Suppressor macrophage treated with lipopolysaccharide for 4 hours (primary cell): ENCODE measurements at places on chromosomes 16 and 17.

- DNase-seq, result no peak
Observed at GRCh38 chr16:88368994-88369393, 13.8 kb upstream of the ZNF469 start.

- no peak for DNase-seq
Observed at GRCh38 chr17:35041390-35041789, 22.1 kb downstream of the RFFL start.

- DNase-seq, result no peak
Observed at GRCh38 chr17:11240841-11241610, at the start of gene SHISA6. TSS of gene SHISA6 (plus strand) at chr17:11241213.

DNA sequence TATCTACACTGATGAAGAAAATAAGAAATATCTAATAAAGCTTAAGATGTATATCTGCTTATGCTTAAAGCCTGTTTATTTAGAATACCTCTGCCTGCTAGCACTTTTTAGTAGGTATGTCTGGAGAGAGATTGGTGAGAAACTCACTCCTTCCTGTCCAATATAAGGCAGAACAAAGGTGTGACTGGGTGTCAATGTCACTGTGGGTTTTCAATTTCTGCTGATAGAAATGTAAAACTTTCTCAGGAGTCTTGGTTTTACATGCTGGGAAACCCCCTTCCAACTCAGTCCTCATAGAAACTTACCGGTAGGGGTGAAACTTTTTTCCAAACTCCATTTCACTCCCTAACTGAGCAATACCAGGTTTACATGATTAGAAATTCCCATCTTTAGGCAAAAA, 17.8 kb upstream of the MPHOSPH6 start:
- peak; percentile 16 for DNase-seq

GRCh38 chr16:56281249-56281805, 90.0 kb downstream of the GNAO1 start:
- no peak for DNase-seq

GRCh38 chr16:386641-387156, 4.9 kb upstream of the PGAP6 start:
- peak; percentile 19 for DNase-seq

DNA sequence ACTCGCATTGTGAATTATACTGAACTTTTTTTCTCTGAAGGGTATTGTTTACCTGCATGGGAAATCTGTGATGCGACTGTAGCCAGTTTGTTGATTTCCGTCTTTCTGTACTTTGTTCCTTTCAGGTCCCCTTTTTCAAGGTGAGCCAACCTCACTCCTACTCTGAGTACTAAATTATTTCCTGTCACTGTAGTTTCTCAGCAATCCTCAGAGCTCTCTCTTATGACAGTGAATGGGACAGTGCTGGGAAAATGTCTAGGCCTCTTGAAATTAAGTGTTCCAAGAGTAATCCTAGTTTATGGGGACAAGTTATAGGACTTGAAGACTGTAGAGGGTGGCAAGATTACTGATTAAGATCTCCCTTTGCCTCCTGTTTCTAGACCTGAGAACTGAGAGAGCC, 167.6 kb downstream of the CNTNAP4 start:
- DNase-seq, result no peak

DNA sequence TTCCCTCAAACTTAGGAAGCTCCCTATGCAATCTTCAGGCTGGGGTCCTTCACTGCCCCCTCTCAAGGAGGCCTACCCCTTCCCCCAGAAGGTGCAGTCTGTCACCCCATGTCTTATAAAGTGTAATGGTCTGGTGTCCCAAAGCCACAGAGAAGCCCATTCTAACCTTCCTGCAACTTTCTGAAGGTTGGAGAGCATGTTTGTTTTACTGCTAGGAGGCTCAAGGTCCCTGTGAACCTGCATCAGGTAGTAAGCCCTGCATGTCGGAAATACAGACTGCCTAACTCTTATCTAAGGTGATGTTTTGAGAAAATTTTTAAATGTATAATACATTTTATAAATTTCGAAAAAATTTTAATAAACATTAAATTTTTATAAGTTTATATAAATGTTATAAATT, 18.3 kb downstream of the ZNF750 start:
- no peak for DNase-seq

GRCh38 chr16:77327717-77328116, 107.1 kb downstream of the ADAMTS18 start:
- no peak for DNase-seq

GRCh38 chr17:36825113-36825512, 112.2 kb upstream of the LHX1 start:
- no peak for DNase-seq

DNA sequence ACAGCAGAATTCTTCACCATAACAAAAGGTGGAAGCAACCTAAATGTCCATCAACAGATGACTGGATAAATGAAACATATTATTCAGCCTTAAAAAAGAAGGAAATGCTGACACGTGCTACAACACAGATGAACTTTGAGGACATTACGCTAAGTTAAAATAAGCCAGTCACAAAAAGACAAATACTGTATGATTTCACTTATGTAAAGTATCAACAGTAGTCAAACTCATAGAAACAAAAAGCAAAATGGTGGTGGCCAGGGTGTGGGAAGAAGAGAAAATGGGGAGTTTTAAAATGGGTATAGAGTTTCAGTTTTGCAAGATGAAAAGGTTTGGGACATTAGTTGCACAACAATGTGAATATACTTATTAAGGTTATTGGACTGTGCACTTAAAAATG, 49.8 kb upstream of the MTMR4 start:
- DNase-seq, result peak; percentile 84

DNA sequence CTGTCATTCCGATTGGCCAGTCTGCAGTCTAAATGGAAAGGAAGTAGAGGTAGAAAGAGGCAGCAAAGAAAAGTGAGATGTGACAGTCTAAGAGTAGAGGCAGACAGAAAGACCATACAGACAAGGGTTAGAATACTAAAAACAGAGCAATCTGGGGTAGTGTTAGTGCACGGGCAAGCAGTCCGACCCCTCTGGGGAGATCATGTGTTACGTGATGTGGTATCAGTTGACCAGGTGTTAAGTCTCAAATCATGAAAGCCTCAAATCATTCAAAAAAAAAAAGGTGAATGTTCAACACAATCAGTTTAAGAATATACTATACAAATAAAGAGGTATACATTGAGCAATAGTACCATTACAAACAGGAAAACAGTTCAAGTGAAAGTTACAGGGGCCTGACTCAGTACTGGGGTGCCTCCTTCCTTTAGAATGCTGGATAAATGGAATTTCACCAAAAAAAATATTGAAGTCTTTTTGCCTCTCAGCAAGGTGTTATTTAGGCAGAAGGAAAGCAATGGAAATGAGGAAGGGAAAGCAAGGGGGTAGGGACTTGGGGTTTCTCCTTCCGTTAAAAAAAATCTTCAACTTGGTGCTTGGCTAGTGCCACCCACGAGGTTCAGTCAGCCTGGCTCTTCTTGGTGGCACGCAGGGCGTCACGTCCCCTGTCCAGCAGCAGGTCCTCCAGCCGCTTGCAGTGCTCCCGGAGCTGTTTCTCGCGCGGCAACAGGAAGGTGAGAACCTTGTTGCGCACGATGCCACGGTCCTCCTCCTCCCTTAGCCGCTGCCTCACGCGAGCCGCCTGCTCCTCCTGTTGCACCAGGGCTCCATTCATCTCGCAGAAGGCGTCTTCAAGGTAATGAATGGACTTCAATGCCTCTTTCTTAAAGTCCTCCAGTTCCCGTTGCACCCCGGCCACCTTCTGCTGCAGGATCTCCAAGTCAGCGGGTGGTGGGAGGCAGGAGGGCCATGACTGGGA, 616 bp downstream of the CCDC182 start:
- DNase-seq, result peak; percentile 56

- DNase-seq, result no peak
Observed at GRCh38 chr17:46863383-46864121, 12.2 kb downstream of the WNT9B start.

DNA sequence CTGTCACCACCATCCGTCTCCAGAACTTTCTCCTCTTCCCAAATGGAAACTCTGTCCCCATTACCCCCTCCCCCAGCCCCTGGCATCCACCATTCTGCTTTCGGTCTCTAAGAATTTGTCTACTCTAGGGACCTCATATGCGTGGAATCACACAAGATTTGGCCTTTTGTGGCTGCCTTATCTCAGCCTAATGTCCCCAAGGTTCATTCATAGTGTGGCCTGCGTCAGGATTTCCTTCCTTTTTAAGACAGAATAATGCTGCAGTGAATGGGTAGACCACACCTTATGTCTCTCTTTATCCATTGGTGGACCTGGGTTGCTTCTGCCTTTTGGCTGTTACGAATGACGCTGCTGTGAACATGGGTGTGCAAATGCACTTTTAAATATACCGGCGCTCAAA, 139.7 kb upstream of the PLCG2 start:
- DNase-seq, result no peak

- no peak for DNase-seq
Observed at GRCh38 chr17:82018989-82019689, 3.5 kb downstream of the CENPX start.

DNA sequence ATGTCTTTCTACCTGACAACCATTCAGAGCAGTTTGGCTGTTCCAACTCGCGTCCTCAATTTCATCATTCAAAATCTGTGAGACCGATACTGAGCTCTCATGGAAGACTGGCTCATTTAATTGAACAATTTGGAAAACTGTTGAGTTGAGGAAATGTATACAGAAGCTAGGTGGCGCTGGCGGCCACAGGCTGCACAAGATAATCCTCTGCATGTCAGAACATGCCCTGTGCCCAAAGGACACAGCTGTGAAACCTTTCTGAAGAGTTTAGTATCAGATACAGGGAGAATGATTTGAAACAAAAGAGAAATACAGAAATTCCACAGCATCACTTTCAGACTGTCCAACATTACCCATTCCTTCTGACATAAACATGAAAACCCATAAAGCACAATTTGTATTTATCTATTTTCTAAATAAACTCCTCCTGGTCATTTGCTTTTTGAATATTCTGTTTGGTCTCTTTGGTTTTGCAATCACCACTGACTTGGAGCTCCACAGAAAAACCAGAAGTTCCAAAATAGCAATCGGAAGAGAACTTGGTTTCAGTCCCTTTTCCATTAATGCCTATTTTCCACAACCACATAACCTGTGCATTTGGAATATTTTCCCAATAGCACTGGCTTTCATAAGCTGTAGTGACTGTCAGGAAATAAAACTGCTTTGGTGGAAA, 192.8 kb downstream of the MAP2K6 start:
- peak; percentile 47 for DNase-seq

GRCh38 chr17:36911001-36911400, 26.3 kb upstream of the LHX1 start:
- no peak for DNase-seq

DNA sequence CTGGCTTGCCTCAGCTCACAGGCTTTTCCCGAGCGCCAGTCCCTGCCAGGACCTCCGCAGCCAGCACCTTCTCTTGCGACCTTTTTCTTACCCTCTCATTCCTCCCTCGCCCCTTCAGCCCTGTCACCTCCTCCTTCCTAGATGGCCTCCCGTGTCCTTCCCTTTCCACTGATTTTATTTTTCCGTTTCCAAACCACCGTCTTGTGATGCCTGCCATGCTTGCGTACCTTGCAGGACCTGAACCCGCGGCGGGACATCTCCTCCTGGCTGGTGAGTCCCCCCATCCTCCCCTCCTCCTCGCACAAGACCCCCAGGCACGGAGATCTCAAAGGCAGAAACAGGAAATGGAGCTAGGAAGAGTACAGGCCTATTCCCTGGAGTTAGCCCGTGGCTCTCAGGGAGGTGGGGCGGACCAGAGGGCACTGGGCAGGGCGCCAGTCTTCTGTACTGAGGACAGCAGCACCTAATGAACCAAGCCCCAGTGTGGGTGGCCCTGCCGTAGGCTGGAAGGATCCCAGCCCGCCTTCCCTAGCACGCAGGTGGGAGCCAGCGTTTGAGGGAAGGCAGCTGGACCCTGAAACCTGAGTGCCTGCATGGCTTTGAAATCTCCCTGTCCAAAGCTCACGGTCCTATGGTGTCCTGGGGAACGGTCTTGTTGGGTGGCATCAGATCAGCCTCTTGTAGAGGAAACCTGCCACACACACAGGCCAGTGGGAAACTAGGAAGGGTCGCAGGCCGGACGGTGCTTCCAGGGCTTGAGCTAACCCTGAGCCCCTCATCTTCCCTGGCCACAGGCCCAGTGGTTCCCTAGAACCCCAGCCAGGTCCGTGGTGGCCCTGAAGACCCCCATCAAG, 612 bp downstream of the CISD3 start:
- no peak for DNase-seq

DNA sequence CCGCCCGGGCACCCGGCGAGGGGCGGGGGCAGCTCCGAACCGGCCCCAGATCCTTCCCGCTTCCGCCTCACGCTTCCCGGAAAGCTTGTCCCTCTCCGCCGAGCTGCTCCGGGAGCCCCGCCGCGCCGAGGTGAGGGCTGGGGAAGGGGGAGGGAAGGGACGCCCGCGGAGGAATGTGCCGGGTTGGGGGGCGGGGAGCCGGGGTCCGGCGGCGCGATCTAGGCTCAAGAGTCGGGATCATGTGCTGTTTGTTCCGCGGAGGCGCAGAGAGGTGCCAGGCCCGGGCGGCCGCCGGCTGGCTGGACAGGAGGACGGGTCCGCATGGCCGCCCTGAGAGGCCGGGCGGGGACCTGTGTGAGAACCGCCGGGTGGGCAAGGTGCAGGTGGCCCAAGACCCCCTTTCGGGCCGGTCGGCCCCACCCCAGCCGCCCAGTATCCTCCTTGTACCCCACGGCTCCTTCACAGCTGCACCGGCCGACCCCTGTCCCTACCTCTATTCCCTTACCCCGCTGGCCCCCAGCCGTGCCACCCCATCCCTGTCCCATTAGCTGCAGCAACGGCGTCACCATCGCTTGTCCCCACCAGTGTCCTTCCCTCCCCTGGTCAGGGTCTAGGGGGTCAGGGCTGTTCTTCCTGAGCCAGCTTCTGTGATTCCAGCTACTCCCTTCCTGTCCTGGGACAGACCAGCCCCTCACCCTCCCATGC, 429 bp downstream of the KIF1C start:
- no peak for DNase-seq

DNA sequence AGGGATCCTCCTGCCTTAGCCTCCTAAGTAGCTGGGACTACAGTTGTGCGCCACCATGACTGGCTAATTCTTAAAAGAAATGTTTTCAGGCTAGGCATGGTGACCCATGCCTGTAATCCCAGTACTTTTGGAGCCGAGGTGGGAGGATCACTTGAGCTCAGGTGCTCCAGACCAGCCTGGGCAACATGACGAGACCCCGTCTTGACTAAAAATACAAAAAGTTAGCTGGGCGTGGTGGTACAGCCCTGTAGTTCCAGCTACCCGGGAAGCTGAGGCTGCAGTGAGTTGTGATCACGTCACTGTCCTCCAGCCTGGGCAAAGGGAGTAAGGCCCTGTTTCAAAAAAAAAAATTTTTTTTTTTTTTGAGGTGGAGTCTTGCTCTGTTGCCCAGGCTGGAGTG, 173.1 kb downstream of the SEC14L1 start:
- no peak for DNase-seq
